ENCODE measurements at places on chromosomes 11 and 22.

- DNase-seq, result no peak
Observed at GRCh38 chr11:94806014-94806413, 37.9 kb downstream of the AMOTL1 start.

DNA sequence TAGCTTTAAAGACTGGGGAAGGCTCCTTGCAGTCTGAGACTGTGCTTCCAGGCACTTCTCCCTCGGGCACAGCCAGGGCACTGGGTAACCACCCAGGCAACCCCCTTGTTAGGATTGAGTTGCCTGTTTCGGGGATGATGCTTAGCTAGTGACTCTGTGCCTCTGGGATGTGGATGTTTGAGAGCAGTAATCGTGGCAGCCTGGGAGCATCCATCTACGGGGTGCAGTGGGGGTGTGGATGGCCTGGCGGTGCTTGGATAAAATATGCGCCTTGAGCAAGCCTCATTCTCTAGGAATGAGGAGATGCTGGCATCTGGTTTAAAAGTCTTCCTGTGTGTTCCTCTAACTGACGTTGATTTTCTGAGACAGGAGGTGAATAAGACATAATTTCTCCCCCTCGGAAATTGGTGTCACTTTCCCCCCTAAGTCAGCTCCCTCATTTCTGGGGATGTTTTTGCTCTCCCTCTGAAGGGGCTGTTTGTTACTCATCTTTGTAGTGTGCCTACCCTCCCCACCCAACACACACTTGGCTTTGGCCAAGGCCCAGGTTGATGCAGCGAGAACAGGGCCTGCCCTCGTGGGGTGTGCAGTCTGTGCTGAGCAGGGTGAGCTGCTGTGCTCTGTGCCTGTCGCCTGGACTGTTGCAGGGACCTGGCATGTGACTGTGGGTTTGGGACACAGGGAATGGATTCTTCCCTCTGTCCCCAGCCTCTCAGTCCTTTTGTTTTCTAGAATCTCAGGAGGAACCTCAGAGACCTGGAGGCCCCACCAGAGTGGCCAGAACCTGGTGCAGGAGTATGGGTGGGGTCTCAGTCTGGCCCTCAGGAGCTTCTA, 2.0 kb downstream of the GNAZ start:
- DNase-seq, result no peak

- DNase-seq, result no peak
Observed at GRCh38 chr11:128733440-128734102, 39.7 kb downstream of the FLI1 start.

- DNase-seq, result no peak
Observed at GRCh38 chr22:41979423-41980250, 10.4 kb downstream of the SEPTIN3 start.

GRCh38 chr22:23837911-23838680, 710 bp downstream of the DERL3 start:
- DNase-seq, result no peak

DNA sequence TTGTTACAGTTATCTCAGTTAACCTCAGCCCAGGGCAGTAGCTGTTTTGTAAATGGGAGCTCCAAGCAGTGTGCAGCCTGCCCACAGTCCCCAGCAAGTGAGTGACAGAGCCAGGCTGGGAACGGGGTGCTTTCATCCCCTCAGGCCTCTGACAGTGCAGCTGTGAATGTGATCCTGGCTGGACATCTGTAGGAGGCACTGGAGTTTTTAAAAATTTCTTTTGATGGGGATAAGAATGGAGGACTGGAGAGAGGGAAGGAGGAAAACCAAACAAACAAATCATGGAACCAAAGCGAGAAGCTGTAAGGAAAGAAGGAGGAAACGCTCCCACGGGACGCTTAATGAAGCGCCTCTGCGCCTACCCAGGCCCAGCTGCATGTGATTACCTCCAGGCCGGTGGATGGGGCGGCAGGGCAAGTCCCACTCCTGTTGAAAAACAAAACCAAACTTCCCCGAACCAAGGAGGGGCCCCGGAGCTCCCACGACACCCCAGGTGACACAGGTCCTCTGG, 40.6 kb downstream of the SCUBE1 start:
- no peak for DNase-seq

GRCh38 chr11:121456816-121457431, 4.2 kb upstream of the SORL1-AS1 start:
- no peak for DNase-seq

DNA sequence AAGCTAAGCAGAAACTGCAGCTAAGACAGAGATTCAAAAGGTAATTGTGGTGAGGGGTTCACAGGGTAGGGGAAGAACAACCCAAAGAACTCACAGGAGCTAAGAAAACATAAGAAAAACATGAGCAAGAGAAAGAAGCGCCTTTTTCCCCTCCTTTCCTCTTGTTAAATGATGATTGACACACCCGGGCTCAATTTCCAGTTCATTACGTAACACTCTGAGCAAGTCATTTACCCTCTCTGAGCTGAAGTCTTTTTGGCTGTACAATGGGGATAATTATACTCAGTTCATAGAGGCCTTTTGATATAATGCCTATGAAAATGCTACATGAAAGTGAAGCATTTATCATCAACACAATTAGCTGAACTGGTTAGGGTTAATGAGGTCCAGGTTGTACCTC, 17.2 kb downstream of the LRP4 start:
- DNase-seq, result no peak

DNA sequence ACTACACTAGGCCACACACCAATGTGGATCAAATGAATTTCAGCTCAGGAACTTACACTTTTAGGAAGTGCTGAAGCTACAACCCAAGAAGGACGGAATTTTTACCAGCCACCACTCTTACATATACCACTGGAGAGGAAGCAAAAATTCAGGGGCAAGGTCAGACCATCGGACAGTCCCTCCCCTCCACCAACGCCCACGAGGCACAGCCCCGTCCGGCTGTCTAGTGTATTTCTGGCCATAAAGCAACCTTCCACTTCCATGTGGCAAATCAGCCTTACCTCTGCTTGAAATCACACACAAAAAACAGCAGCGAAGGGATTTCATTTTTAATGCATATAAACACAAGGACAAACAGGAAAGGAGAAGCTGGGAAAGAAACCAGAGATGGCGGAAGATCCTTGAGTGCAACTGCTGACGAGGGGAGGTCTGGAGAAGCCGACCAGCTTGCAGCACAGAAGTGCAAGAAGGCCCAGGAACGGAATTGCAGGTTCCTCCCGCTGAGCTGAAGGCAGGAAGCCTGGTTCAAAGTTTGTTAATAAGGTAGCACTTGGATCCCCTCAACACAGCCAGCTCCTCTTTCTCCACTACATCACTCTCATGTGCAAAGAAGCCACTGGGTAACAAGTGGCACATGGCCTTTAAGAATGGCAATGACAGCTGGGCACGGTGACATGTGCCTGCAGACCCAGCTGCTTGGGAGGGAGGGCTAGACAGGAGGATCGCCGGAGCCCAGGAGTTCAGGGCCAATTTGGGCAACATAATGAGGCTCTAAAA, 71.5 kb downstream of the SHANK2 start:
- DNase-seq, result no peak

DNA sequence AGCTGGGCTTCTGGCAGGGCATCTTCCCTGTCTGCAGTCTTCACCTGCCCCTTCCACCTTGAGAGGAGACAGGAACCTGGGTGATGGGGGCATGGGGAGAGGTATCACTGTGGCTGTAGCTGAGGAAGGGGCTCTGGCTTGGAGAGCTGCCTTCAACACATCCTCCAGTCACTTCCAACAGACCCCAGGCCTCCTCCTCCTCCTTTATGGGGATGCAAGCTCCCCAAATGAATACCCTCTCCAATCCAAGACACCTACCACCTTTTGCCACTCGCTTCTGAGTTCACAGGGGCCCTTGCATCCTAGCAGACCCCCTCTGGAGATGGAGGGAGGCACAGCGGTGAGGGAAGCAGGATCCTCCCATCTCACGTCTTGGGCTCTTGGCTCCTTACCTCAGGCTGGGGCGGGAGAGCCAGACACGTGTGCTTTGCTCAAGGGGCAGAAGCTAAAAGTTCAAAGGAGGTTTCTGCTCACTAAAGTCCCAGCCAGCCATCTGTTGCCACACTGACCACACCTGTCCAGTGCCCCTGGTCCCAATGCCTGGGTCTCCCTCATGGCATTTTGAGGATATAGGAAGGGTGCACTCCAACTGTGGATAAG, 13.2 kb downstream of the ANKK1 start:
- no peak for DNase-seq

- DNase-seq, result no peak
Observed at GRCh38 chr11:79922641-79923040, 481.8 kb upstream of the TENM4 start.

DNA sequence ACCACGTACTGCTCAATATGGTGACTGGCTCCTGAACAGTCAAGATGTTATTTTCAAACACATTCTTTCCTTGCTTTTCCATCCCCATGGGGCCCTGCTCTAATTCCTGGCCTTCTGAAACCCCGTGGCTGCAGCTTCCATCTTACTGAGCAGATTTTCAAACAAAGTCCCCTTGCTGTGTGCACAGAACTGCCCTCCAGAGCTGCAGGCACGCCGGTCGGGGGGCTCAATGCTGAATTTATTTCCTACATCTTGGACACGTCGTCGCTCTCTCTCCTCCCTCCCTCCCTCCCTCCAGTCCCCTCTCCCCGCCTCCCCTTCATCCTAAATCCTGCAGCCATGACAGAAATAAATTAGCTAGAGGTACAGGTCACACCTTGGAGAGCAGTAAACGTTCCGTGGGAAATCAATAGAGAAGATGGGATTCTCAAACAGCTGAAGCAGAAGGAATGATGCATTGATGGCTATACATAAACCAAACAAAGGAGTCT, 243.1 kb upstream of the BLID start:
- DNase-seq, result no peak

GRCh38 chr11:122673701-122674100, 18.2 kb downstream of the UBASH3B start:
- DNase-seq, result no peak

DNA sequence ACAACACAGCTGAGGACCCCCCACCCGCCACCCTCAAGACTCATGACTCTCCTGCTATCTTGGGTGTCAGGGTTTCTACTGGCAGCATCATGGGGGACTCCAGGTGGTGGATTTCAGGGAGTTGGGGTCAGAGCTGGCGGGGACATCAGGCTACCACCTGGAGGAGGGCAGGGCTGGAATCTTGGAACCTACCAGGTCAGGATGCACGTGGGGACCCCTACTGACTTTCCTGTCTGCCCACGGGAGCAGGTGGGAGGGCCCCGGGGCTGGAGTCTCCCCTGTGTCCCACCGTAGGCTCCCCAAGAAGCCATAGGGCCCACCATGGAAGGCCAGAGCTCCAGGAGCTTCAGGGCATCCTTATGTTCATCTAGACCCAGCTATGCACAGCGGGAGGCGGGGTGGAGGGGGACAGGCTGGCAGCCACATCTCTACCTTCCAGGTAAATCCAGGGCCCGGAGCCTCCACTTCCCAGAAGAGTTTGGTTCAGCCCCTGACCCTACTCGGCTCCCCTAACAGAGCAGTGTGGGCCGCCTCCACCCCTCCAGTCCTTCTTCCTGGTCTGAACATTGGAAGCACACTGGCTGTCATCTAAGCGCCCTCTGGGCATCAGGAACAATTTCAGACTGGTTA, 10.0 kb downstream of the SLC37A2 start:
- no peak for DNase-seq

- no peak for DNase-seq
Observed at GRCh38 chr11:47449541-47449940, 605 bp upstream of the RAPSN start.
